Stimulated activated CD8-positive, alpha-beta memory T cell treated with anti-CD3 and anti-CD28 coated beads, Interleukin-15, amount 100 ng/mL, for 24 hours (primary cell): ENCODE measurements at places on chromosomes 5 and 9.

DNA sequence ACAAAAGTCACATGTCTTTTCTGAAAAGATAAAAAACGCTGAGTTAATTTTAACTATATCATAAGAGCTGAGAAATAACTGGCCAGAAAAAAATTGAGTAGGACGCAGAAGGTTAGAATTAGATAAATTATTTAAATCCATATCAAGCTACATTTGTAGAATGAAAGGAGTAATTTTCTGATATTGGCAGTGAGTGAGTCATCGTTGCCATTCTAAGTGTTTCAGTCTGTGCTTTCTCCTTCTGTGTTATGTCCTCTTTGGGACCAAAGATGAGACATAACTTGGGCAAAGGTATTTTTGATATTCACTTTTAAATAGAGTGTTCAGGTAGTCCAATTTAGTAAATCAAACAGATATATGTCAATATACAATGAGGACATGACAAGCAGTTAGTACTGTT is 34.4 kb upstream of the KCNN2 start:
- no peak for DNase-seq

- no peak for DNase-seq
Observed at GRCh38 chr5:169094586-169095409, 206.1 kb downstream of the SLIT3 start.

- DNase-seq: no peak
Observed at GRCh38 chr9:136119061-136119882, 597 bp upstream of the TMEM250 start.

DNA sequence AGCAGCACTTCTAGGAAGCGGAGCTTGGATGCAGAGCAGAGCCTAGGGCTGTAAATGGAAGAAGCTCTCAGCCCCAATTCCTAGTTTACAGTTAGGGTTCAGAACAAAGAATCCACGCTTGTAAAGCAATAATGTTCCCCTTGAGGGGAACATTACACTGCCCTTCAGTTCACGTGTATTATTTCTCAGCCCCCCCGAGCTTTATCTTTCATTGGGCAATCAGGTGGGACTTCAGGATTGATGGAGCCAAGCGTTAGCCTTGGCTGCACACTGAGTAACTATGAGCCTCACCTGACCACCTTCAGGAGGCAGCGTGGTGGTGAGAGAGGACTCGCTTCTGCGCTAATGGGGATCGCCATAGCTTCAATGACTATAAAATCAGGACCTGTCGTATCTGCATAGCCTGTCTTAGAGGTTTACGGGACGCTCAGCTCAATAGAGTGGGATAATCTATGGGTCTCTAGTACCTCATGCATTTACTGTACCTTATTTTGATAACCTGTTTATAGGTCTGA is 157.0 kb upstream of the RASEF start:
- no peak for DNase-seq

- no peak for DNase-seq
Observed at GRCh38 chr5:113692891-113693457, 179.5 kb downstream of the YTHDC2 start.

DNA sequence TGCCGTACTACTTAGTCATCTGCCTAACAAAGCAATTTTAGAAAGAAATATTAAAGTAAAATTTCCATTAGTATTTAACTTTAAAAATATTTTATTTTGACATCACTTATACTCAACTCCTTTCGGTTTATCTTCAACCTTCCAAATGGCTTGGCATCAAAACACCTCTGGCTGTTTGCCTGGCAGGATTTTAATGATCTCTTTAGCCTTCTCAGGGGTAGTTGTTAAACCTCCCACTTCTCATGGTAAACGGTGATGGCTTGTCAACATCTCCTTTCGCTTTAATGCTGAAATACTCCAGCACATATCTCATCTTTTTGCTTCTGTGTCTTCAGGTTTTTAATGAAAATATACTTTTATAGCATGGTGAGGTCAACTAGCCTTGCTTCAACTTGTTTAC is 747.1 kb downstream of the CETN3 start:
- no peak for DNase-seq

DNA sequence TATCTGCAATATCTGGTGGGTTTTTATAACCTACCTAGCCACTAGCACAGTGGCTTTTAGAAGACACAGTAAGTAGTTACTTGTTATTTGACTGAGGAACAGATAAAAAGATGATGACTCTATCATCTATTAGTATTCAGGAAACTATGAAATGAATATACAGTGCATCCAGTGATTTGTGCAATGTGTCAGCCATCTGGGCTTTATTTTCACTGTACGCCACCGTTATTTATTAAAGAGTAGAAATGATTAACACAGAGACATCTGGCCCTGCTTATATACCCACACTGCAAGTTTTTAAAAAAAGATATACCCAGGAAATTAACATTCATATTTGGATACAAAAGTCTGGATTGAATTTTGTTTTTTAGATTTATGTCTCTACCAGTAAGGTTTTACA is 408.4 kb downstream of the PDE4D start:
- no peak for DNase-seq

DNA sequence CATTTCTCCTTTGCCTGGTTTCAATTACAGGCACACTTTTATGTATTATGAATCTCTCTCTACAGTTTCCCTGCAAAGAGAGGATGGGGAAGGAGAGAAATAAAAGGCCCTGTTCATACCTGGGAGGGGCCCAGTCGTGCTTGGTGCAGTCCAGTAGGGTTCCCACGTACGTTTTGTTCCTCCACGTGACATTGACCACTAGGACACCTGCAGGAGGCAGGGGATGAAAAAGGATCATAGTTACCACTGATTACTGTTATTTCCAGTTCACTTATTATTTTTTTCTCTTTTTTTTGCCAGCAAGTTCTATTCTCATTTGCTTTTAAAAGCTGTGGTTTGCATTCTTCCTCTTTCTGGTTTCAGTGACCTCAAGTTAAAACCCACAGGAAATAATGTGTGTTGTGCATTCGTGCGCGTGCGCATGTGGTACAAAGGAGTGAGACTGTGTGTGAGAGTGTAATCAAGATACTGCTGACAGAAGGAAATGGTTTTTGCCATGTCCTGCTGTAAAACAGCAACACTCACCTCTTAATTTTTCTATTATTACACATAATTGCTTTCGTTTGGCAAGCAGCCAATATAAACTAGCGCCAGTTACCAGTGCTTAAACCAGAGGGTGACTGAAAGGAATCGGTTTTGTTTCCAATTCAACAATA is 96.8 kb downstream of the ZNF608 start:
- DNase-seq: peak; percentile 20

DNA sequence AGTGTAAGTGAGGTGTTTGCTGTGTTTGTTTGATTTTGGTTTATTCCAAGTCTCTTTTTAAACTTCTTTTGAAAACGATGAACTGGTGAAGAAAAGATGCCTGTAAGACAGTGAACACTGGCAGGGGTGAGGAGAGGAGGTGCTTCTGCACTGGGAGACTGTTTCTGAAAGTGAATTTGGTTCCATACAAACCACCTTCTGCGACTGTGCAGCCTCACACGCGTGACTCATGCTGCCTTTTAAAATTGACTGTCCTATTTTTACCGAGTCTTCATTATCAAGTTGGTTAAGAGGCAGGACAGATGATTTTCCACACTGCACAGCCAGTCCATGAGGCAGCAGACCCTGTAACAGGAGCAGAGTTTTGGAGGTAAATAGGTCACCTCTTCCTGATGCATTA is 340.6 kb downstream of the MTRR start:
- DNase-seq: no peak

DNA sequence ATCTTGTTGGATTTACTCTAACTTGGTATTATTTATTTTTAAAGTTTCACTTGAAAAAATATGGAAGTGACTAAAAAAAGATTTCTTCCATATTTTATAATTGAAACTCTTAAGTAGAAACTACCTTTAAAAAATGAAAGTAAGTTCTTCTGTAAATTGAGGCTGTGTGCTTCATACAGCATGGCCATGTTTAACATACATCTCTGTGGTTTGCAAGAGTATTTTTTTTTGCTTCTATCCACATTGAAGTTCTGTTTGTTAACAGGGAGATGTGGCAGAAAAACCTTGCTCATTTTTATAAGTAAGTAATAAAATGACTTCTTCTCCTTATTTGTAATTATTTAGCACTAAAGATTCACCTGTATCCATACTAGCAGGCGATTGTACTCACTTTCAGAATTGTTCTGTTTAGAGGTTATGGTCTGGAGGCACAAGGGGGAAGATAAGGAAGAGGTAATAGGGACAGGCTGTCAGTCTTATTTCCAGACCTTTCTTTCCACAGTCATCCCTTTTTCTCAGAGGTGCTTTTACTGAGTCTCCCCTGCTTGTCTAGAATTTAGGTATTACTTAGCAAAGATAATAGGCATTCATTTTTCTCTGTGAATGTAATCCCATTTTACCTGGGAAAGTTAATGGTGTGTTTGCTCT is 16.0 kb downstream of the FYB1 start:
- no peak for DNase-seq

GRCh38 chr5:58496488-58496887 is 5.3 kb downstream of the GAPT start:
- DNase-seq: no peak

DNA sequence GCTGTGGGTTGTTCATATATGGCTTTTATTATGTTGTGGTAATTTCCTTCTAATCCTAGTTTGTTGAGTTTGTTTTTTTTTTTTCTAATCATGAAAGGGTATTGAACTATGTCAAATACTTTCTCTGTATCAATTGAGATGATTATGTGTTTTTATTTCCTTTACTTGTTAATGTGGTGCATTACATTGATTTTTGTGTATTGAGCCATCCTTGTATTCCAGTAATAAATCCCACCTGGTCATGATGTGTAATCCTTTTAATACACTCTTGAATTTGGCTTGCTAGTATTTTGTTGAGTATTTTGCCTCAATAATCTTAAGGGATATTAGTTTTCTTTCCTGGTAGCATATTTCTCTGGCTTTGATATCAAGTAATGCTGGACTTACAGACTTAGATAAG is 13.1 kb upstream of the ERCC6L2 start:
- DNase-seq: no peak

- no peak for DNase-seq
Observed at GRCh38 chr5:174825587-174825986, 101.2 kb downstream of the MSX2 start.

DNA sequence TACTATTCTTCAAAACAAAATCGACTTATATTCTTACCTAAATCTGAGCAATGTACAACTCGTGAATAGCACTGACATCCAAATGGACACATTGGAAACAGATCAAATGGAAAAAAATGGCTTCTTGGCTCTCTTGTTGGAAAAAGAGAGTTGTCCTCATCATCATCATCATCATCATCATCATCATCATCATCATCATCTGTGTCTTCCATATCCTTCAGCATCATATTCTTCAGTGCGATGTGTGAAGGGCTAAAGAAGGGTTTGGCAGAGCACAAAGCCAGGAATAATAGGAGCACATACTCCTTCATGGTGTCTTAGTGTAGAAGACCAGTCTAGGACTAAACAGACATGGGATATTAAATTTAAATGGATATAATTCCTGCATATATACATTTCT is 7.7 kb downstream of the ASPN start:
- DNase-seq: no peak

DNA sequence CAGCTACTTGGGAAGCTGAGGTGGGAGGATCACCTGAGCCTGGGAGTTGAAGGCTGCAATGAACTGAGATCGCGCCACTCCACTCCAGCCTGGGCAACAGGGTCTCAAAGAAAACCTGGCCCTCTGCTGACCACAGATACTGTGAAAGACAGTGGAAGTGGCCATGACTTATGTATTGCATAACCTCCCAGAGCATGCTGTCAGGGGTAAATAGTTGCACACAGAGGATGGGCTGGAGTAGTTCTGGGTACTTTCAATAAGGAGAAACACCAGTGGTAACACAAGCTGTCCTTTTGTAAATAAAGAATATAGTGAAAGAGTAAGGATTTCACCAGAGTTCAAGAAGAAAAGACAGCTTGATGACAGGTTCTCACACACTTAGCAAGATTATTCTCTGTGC is 1.8 kb downstream of the ACER2 start:
- no peak for DNase-seq

DNA sequence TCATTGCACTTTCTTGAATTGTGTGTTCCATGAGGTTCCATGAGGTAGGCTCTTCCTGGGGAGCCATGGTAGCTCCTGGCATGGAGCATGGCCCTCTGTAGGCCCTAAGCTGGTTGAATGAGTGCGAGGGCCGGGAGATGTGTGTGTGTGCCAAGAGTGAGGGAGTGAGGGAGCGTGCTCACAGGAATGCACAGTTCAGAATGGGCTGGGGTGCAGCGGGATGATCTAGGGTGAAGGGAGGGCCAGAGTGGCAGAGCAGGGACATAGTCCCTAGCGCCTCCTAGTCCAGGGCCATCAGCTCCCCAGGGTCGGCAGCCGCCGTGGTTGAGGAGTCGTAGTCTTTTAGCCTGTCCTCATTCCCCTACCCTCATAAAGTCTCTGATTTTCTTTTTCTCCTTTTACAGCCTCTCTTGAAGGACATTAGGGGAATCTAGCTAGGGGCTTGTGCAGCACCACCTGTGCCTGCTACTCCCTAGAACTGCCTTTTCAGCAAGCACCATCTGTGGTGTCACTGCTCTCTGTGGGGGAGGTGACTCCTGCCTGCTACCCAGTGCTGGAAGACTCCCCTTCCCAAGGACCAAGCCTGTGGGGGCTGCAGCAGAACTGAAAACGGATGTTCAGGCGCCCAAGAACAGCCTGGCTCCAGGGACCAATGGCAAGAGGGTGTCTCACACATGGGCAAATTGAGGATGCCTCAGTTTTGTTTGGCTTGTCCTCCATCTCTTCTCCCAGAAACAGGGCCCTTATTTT is 65.3 kb upstream of the PPARGC1B start:
- no peak for DNase-seq

DNA sequence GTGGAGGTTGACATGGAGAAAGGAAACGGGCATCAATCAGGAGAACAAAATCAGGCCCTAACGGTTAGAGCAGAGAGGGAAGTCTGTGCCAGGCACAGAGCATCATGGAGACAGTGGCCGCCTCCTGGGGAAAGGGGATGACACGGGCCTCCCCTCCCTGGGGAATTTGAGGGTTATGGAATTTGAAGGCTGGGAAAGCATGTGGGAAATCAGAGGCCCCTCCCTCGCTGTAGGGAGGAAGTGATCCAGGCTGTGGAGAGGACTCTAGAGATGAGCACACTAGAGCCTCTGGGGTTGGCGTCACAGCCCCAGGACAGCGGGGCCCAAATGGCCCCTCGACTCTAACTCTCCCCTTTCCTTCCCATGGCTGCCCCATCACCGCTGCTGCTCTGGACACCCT is 36.7 kb downstream of the PROP1 start:
- no peak for DNase-seq

DNA sequence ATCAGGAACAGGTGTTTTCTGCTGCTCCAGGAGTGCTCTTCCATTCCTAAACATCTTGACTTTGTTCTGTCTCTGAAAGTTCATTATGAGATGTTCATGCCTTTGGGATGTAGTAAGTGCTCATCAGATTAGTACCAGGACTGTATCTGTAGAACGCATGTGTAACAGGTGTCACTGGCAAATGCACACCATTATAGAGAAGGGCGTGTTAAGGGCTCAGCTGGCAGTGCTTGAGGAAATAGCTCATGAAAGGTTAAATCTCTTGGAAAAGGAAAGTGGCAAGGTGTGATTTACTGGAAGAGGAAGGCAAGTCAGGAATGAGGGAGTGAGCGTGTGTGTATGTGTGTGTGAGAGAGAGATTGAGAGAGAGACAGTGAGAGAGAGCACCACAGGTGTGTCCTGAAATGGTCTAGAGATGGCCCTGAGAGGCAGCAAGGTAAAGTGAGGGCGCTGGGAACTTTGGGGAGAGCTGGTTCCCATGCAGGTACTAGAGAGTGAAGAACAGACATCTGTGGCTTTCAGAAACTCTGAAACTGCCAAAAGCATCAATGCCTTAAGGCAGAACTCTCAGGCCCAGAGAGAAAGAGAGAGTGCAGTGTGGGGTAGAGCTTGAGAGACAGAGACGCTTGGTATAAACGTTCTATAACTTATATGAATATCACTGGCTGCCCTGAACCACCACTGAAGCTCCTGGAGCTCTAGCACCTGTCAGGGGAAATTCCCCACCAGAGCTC is 13.7 kb upstream of the CXCL14 start:
- DNase-seq: no peak
